CD8-positive, alpha-beta memory T cell (primary cell): ENCODE measurements at places on chromosomes 3 and 15. TPM values are rescaled to one million over a fixed set of nuclear protein-coding genes. Genes with fewer than 3 reads are reported as not detected.

Gene IL12A
- 0.79 TPM for polyA plus RNA-seq

Gene OR4M2
- not detected for polyA plus RNA-seq

Gene CCDC39
- polyA plus RNA-seq: not detected

Gene UNC13C
- not detected for polyA plus RNA-seq

Gene ASB7
- polyA plus RNA-seq: 11.2 TPM

Gene CD200R1
- polyA plus RNA-seq: 14.3 TPM

Gene CSPG5
- polyA plus RNA-seq: not detected

Gene RARRES1
- polyA plus RNA-seq: not detected
